ENCODE measurements at places on chromosomes 7 and 10. TPM values are rescaled to one million over a fixed set of nuclear protein-coding genes. Genes with fewer than 3 reads are reported as not detected.

Gene HOXA3
- polyA plus RNA-seq = not detected

Gene UPK3B
- 0.16 TPM for polyA plus RNA-seq

Gene FOXI2
- polyA plus RNA-seq = not detected

Gene TMEM168
- 4.7 TPM for polyA plus RNA-seq

Gene RASA4
- polyA plus RNA-seq = 18.0 TPM

Gene VWA2
- polyA plus RNA-seq = not detected

Gene LSM8
- 46.9 TPM for polyA plus RNA-seq

Gene FBXO24
- polyA plus RNA-seq = not detected

Gene PAPOLB
- polyA plus RNA-seq = not detected

Gene CPN1
- polyA plus RNA-seq = not detected

Gene ANKRD26
- polyA plus RNA-seq = 2.4 TPM

Gene ERVW-1
- polyA plus RNA-seq = not detected

Gene HOXA13
- not detected for polyA plus RNA-seq

Gene TMEM213
- polyA plus RNA-seq = 0.05 TPM

Gene TMEM229A
- not detected for polyA plus RNA-seq

Gene UBE2D4
- 13.9 TPM for polyA plus RNA-seq

Gene SPOCK2
- polyA plus RNA-seq = 202 TPM

Gene MYL10
- not detected for polyA plus RNA-seq

Gene WDFY4
- not detected for polyA plus RNA-seq
